Endothelial cell (in vitro differentiated cells): ENCODE measurements at places on chromosomes 1 and 21.
A peak's percentile ranks its signal among the peaks of the same experiment; 100 is the strongest.

DNA sequence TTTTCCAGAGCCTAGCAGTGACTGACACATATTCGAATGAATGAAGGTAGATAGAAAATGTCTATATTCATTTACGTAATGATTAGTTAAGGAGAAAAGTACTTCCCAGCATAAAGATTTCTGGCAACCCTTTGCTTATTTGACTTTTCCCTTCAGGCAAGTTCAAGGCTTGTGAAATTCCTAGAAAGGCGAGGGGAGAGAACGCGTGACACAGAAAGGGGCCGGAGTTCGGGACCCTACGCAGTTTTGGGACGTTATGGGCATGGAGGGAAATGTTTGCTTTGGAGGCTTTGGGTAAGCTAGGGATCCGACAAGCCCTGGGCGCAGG is 472 bp upstream of the USP25 start:
- peaks cover 4% of the 10 kb centered on the region for H3K27me3 ChIP-seq
- peaks cover 3% of the 10 kb centered on the region for H3K36me3 ChIP-seq
- H3K4me3 ChIP-seq: peak overlapping the region; percentile 91
- DNase-seq: no peak
- H3K4me1 ChIP-seq: peaks cover 9% of the 10 kb centered on the region

- H3K4me3 ChIP-seq: no peak overlapping the region
- H3K27me3 ChIP-seq: peaks cover 13% of the 10 kb centered on the region
- no peak for DNase-seq
- H3K4me1 ChIP-seq: peaks cover 7% of the 10 kb centered on the region
- H3K36me3 ChIP-seq: peaks cover 4% of the 10 kb centered on the region
These were observed 4.0 kb upstream of the TRIM11 start for GRCh38 chr1:228410671-228411070.

GRCh38 chr1:198923993-198924392 is 285.2 kb downstream of the PTPRC start:
- H3K4me3 ChIP-seq: no peak overlapping the region
- H3K4me1 ChIP-seq: no peaks in the 10 kb centered on the region
- no peak overlapping the region for H3K27ac ChIP-seq
- no peak for DNase-seq
- no peaks in the 10 kb centered on the region for H3K36me3 ChIP-seq

DNA sequence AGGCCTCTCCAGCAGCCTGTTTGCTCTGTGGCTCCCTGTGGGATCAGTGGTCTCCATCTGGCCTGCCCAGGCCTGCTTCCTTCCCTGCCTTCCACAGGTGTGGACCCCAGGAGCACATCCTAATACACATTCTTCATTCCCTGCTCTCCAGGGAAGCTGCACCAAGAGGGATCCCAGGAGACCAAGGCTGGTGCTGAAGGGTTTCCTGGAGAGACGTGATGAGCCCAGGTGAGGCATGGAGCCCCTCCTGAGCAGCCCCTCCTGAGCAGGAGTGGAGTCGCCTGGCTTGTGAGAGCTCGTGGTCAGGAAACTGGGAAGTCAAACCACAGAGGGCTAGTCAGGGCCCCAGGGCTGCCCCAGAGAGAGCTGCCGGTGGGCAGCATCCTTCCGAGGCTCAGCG is 561.4 kb downstream of the MATN1 start:
- no peak overlapping the region for H3K4me3 ChIP-seq
- H3K27ac ChIP-seq: no peak overlapping the region
- peaks cover under 1% of the 10 kb centered on the region for H3K27me3 ChIP-seq
- DNase-seq: no peak
- H3K36me3 ChIP-seq: no peaks in the 10 kb centered on the region
- no peaks in the 10 kb centered on the region for H3K4me1 ChIP-seq

DNA sequence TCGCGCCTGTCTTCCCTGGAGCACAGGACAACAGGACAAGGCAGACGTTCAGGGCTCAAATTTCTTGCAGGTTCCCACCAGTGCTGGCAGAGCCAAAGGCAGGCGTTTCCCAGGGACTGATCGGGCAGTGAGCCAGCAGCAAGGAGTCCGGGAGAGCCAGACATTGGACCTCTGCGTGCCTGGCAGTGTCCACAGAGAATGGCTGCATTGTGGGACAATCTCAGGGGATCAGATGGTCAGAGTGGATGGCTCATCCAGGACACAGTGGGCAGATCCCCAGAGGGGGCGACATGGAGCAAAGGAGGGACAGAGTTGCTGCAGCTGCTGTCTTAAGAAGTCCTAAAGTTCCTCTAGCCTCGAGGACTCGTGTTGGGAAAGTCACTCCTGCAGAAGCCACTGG is 4.6 kb downstream of the TMEM63A start:
- peak overlapping the region; percentile 43 for H3K4me3 ChIP-seq
- H3K36me3 ChIP-seq: peaks cover 12% of the 10 kb centered on the region
- peaks cover 42% of the 10 kb centered on the region for H3K4me1 ChIP-seq
- H3K27ac ChIP-seq: no peak overlapping the region

GRCh38 chr1:110463725-110464124 is 12.8 kb downstream of the PROK1 start:
- H3K4me3 ChIP-seq: peak overlapping the region; percentile 11
- no peaks in the 10 kb centered on the region for H3K4me1 ChIP-seq
- no peak for DNase-seq

DNA sequence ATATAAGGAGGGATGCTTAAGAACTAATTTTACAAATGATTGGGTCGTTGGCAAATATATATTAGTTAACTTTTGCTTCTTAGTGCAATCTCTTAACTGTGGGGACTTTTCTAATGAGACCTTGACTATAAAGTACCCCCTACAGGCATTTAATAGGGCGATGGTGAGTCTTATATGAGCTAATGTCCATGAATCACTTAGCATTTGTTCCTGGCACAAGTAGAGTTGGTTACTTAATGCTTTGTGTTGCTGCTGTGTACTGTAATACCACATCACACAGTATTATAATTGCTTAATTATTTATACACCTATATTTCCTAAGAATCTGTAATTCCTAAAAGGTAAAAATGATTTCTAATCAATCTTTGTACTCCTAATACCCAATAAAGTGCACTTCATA is 25.3 kb upstream of the TMCO1 start:
- no peak overlapping the region for H3K4me3 ChIP-seq
- no peaks in the 10 kb centered on the region for H3K36me3 ChIP-seq
- no peak for DNase-seq
- no peaks in the 10 kb centered on the region for H3K4me1 ChIP-seq
- no peak overlapping the region for H3K27ac ChIP-seq
- H3K27me3 ChIP-seq: no peaks in the 10 kb centered on the region

DNA sequence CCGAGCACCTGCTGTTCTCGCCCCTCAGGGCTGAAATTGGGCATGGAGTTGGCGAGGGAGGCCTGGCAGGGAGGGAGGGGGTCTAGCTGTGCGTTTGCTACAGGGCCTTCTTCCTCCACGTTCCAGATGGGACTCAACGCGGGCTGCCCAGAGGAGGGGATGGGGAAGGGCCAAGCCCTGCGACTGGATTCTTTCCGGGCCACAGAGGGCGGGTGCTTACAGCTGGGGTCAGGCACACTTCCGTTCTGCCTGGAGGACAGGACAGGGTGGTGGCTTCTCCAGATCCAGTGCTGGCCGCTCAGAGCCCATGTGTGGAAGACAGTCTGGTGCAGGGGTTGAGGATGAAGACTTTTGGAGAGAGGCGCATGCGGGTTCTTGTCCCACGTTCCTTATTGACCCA is 90.0 kb downstream of the EDEM3 start:
- no peak overlapping the region for H3K4me3 ChIP-seq
- H3K27me3 ChIP-seq: peaks cover 2% of the 10 kb centered on the region
- DNase-seq: no peak
- H3K4me1 ChIP-seq: peaks cover 3% of the 10 kb centered on the region
- no peak overlapping the region for H3K27ac ChIP-seq
- H3K36me3 ChIP-seq: no peaks in the 10 kb centered on the region

DNA sequence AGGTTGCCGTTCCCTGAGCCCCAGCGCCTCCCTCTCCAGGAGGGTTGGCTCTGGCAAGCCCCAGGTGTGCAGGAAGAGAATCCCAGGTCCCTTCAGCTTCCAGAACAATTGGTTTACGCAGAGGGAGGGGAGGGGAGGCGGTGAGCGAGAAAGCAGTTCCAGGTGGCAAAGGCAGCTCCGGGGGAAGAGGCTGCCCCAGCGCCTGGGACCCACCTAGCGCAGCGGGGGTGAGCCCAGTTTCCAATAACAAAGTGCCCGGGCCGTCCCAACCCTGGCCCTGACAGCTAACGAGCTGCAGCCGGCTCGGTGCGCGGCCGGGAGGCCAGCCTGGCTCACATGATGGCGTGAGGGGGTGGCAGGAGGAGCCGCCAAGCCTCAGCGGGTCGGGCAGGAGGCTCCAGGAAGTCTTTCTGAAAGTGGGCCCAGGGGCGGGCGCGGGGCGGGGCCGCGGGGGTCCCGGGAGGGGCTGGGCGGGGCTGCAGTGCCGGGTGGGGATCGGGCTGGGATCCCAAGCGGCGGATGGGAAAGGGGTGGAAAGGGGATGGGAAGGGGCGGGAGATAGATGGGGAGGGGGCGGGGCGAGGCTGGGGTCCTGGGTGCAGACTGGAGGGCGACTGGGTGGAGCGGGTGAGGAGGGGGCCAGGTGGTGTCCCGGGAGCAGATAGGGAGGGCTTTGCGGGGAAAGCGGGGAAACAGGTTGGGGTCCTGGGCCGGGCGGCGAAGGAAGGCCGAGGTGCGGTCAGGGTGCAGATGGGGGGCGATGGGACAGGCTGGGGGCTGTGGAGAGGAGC is 22.8 kb downstream of the DHRS3 start:
- peaks cover 15% of the 10 kb centered on the region for H3K4me1 ChIP-seq
- H3K27ac ChIP-seq: no peak overlapping the region
- peak; percentile 46 for DNase-seq
- H3K27me3 ChIP-seq: peaks cover 17% of the 10 kb centered on the region
- peak overlapping the region; percentile 81 for H3K4me3 ChIP-seq

- H3K4me3 ChIP-seq: no peak overlapping the region
- peaks cover 14% of the 10 kb centered on the region for H3K36me3 ChIP-seq
- DNase-seq: peak; percentile 66
- no peak overlapping the region for H3K27ac ChIP-seq
- no peaks in the 10 kb centered on the region for H3K27me3 ChIP-seq
These were observed 57.6 kb upstream of the KIF1B start for GRCh38 chr1:10152709-10153284.

GRCh38 chr1:77899647-77900320 is 11.4 kb downstream of the NEXN start:
- DNase-seq: no peak
- no peaks in the 10 kb centered on the region for H3K36me3 ChIP-seq
- no peaks in the 10 kb centered on the region for H3K27me3 ChIP-seq
- no peaks in the 10 kb centered on the region for H3K4me1 ChIP-seq
- no peak overlapping the region for H3K27ac ChIP-seq

- H3K36me3 ChIP-seq: no peaks in the 10 kb centered on the region
- no peak overlapping the region for H3K4me3 ChIP-seq
- H3K27ac ChIP-seq: peak overlapping the region; percentile 57
- peaks cover 16% of the 10 kb centered on the region for H3K27me3 ChIP-seq
- peaks cover 40% of the 10 kb centered on the region for H3K4me1 ChIP-seq
These were observed 8.6 kb upstream of the EPHA2 start for GRCh38 chr1:16164213-16165072.

DNA sequence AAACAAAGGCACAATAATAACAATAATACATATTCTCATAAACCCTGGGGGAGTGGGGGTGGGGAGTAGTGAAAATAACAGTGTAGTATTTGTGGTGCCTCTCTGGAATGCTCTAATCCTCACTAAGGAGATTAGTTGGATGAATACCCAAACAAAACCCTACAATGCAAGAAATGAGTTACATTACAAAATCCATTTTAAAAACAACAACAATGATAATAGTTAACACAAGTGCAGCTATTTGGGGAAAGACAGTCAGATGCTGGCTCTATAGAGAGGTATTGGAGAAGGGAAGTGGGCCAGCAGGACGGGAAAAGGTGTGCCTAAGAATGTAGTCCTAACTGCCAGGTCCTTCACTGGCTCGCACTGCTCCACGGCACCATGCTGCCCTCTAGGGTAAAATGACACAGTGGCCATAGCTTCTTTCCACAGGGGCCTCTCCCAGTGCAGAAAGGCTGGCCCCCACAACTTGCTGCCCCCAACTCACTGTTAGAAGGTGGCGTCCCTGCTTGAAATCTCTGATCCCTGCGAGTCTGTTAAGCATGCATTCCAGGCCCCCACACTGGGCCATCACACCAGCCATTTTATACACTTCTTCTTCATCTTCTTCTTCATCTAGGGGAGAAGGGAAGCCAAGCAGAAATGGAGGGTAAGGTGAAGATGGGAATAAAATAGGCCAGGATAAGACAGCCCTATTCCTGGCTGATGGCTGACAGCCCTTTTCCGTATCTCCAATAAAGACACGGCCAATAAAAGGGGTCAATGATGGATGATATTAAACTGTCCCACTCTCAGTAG is 113.8 kb downstream of the UBR4 start:
- no peaks in the 10 kb centered on the region for H3K27me3 ChIP-seq
- no peaks in the 10 kb centered on the region for H3K4me1 ChIP-seq
- DNase-seq: peak; percentile 39
- H3K27ac ChIP-seq: no peak overlapping the region
- peak overlapping the region; percentile 77 for H3K4me3 ChIP-seq

DNA sequence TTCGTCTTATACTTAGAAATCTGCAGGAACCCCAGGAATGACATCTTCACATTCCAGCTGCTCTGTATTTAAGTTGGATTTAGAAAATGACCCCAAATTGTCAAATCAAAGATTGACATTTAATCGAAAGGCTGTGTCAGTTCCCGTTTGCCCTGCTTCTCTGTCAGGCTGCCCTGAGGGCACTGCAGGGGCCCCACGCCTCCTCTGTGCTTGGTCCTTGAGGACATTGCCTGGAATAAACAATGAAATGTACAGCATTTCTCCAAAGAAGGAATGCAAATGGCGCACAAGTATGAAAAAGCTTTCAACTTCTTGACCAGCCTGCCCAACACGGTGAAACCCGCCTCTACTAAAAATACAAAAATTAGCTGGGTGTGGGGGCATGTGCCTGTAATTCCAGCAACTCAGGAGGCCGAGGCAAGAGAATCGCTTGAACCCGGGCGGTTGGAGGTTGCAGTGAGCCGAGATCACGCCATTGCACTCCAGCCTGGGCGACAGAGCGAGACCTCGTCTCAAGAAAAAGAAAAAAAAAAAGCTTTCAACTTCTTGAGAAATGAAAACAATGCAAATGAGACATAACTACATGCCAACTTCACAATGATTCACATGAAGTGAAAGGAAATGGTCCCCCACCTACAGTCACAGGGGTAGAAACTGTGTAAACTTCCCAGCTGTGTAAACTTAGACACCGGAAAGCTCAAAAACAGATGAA is 3.0 kb downstream of the TMPRSS3 start:
- H3K36me3 ChIP-seq: no peaks in the 10 kb centered on the region
- no peak overlapping the region for H3K27ac ChIP-seq
- H3K4me1 ChIP-seq: no peaks in the 10 kb centered on the region
- H3K27me3 ChIP-seq: peaks cover 4% of the 10 kb centered on the region

DNA sequence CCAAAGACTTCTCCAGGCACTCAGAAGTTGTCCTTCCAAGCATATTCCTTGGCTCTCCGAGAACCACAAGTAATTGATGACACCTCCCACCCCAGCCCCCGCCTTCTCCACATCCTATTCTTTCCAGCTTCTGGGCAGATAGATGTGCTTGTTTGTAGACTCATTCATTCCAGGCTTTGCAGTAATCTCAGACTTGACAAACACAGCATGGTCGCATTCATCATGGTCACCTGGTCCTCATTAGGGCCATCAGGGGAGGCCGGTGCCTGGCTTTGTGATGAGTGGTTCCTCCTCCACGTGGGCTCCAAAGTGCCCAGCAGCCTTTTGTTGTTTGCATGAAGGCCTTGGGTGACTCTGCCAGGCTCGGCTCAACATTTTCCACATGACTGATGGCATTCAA is 28.5 kb upstream of the KCNE2 start:
- peaks cover 5% of the 10 kb centered on the region for H3K27me3 ChIP-seq
- DNase-seq: no peak
- H3K36me3 ChIP-seq: no peaks in the 10 kb centered on the region
- no peaks in the 10 kb centered on the region for H3K4me1 ChIP-seq
- no peak overlapping the region for H3K27ac ChIP-seq
